ENCODE measurements at places on chromosomes 12 and 14.
A peak's percentile ranks its signal among the peaks of the same experiment; 100 is the strongest.

- peak; percentile 97 for DNase-seq
Observed at GRCh38 chr12:113271853-113272561, 50.7 kb downstream of the TPCN1 start.

DNA sequence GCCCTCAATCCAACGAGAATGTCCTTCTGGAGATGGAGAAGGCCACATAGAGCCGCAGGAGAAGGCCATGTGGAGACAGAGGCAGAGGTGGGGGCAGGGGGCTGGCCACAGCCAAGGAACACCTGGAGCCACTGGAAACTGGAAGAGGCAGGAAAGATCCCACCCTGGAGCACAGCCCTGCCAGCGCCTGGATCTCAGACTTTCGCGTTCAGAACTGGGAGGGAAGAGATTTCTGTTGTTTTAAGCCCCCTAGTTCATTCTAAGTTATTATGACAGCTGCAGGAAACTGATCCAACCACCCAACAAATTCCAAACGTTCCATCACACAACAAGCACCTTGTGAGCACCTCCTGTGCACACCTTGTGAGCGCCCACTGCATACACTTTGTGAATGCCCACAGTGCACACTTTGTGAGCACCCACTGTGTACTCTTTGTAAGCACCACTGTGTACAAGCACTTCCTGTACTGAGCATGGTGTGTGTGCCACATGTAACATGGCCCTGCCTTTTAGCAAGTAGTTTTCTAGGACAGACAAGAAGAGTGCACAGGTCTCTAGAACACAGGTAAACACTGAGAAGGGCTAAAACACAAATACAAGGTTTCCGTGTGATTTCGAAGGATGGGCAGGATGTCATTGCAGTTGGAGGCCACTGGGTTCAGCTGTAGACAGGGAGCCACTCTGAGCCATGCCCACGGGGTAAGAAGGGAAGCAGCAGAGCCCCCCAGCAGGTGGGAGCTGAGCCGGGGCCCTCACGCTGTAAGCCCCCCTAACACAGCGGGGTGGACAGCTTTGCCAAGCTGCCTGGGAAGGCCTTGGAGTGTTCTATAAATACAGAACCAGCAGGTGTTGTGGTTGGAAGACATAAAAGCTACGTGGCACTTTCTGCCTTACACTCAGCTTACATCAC lies 15.4 kb downstream of the RIMBP2 start:
- no peak for DNase-seq

GRCh38 chr14:76386944-76387782 lies 11.2 kb downstream of the ESRRB start:
- peak; percentile 89 for DNase-seq

- DNase-seq, result no peak
Observed at GRCh38 chr14:24062216-24062980, 9.0 kb upstream of the CPNE6 start.

DNA sequence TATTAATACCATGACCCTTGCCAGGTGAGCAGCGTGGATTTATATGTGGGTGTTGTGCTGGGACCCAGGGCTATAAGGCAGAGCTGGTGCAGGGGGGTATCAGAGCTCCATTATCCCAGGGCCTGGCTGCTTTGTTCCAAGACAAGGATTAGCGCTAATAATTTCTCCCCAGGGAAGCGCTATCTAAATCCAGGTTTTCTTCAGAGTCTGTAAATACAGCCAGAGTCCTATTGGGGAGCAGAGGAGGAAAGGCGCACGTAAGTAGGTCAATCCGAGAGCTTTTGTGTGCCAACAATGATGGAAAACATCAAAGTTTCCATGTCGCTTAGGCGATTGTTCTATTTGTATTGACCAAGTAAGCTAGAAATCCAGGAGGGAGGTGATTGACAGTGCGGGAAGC lies 1009.7 kb downstream of the VRK1 start:
- DNase-seq, result no peak
